ENCODE measurements at places on chromosomes 6 and 20.

DNA sequence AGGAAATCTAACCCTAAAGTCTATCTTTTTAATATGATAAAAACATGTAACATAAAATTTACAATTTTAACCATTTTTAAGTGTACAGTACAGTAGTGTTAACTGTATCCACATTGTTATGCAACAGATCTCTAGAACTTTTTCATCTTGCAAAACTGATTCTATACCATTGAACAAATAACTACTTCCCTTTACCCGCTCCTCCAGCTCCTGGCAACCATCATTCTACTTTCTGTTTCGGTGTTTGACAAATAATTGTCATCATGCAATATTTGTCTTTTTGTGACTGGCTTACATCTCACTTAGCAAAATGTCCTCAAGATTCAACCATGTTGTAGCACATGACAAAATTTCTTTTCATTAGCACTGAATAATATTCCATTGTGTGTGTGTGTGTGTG lies 203.2 kb downstream of the SIM1 start:
- no peak for DNase-seq

- DNase-seq = peak; percentile 8
These were observed 19.8 kb upstream of the MAP1LC3A start for GRCh38 chr20:34538671-34539123.

- no peak for DNase-seq
These were observed 287.0 kb upstream of the MARCKS start for GRCh38 chr6:113570161-113570560.

DNA sequence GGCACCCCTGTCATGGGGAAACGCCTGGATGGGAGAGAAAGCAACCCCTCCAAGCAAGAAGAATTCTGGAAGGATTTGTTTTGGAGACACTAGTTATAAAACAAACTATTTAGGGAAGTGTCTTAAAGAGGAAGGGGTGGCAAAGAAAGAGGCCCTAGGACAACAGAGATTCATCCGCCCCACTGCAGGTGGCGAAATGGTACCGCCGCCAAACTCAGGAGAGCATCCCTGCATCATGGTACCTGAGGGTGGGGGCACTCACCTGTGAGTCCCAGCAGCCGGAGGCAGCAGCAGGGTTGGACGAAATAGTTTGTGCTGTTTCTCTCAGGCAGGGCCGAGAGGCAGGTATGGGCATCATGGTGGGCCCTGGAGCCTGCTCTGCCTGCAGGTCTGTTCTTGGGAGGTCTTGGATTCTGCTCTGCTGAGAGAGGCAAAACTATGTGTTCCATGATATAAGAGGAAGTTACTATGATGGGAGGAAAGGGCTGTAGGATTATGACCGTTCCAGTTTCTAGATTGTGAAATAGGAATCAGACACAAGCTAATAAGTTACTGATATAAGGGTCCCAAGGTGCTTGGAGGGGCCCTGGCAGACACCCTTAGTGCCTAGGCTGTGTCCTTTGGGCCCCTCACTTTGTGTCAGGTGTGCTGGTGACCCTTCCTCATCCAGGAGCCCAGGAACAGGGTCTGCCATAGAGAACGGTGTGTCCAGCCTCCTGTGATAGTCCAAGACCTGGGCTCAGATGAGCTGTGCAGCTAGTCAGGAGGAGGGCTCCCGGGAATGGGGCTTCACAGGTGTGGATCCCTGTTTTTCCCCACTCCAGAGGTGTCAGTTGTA lies 20.4 kb downstream of the SIRPD start:
- DNase-seq = no peak

DNA sequence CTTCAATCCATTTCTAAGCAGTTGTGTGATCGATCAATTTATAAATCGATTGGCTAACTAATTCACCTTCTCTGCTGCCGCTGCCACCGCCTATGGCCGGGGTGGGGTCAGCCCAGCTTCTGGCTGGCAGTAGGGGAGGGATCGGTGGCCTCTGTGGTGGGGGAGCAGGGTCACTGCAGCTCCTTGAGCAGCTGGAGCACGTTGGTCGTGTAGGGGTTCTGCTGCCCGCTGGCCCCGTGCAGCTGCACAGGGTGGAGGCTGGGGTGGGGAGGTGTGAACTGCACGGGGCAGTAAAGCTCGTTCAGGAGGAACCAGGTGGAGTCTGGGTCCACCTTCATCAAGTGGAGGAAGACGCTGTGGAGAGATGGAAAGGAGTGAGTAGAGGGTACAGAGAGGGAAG lies 50.0 kb downstream of the TTI1 start:
- DNase-seq = no peak

DNA sequence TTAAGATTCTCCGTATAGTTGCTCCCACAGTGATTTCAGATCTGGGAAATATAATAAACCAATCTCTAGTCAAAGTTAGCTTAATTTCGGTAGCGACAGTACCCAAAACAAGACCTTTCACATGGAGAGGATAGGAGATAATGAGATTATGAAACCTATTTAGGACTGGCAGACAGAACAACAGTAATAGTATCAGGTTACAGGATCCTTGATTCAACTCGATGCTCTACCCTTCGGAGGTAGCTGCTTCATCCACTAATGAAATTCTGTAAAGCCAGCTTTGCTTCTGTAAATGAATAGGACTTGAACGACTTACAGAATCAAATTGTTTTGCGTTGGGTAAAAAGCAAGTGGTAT lies 534 bp upstream of the AKIRIN2 start:
- peak; percentile 54 for DNase-seq

DNA sequence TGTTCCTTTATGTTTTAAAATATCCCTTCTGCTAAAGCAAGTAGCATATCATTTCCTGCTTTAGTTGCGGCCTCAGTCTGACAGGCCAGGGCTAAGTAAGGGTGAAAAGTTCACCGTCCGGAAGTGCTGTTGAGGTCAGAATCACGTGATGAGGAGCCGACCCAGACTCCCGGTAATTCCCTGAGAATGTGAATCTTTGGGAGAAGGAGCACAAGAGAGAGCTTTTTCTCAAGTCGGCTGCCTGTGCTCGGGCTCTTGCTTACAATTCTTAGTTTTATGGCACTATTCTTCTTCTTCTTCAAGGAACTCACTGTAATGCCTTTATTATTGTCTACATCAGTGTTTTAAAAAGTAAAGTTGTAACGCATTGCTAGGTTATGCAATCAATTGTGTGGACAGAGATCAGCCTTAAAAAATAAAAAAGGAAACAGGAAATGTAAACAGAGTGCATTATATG lies 309.3 kb downstream of the PRL start:
- DNase-seq = no peak

DNA sequence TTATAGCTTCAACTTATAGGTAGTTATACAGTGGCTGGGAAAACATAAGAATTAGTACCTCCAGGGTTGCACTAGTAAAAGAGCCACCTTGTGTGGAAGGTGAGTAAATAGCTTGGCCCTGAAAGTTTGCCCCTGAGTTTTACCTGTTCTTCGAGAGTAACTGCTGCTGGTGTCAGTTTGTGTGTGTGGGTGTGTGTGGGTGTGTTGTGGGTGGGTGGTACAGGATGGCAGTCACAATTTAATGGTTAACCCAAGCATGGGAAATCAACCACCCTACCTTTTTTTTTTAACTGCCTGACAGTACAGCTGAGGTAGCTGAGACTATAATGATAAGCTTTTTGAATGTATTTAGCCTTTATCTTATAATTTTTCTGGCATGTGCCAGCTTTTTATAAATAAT lies 137.3 kb downstream of the STXBP5 start:
- no peak for DNase-seq

DNA sequence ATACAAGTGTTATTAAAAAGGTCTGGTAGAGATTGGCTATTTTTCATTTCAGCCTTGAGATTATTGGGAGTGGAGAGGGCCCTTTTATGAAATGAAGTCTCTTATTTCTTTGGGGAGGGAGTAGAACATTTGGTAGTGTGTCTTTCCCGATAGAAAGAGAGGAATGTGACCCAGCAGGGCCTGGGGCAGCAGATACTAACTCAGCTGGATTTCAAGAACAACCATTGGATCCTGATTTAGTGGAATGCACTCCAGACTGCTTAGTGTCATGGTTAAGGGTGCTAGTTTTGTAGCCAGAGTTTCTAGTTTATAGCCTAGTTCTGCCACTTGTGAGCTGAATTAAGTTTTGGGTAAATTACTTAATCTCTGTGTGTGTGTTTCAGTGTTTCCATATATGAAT lies 18.4 kb upstream of the FLRT3 start:
- no peak for DNase-seq

DNA sequence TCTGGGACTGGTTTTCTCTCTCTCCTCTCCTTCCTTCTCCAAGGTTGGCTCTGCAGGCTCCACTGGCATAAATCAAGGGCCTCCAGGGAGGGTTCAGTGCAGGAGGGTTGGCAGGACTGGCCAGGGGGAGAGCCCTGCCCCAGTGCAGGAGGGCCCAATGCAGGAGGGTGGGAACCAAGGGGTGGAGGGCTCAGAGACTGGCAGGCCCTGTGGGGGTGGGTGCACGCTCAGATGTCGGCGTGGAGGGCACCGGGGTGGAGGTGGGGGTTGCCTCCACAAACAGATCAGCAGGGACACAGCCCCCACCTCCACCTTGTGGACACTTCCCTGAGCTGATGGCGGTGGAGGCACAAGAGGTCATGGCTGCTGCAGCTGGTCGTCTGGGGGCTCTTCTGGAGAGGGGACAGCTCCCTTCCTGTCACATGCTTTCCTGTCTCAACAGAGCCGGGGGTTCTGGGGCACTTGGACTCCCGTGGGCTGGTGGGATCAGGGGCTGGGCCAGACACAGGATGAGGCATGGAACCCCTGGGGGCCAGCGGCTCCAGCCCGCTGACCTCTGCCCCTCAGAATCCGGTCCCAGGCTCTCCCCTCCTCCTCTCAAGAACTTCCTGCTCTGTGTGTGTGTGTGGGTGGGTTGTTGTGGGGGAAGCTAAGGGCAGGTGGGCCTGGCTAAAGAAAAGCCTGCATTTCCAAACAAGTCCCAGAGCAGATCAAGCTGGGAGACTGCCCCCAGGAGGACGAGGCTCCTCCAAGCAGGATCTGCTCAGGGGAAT lies 2.7 kb upstream of the ABHD16B start:
- DNase-seq = no peak

GRCh38 chr20:64037498-64038213 lies 1.7 kb downstream of the C20orf204 start:
- peak; percentile 50 for DNase-seq

DNA sequence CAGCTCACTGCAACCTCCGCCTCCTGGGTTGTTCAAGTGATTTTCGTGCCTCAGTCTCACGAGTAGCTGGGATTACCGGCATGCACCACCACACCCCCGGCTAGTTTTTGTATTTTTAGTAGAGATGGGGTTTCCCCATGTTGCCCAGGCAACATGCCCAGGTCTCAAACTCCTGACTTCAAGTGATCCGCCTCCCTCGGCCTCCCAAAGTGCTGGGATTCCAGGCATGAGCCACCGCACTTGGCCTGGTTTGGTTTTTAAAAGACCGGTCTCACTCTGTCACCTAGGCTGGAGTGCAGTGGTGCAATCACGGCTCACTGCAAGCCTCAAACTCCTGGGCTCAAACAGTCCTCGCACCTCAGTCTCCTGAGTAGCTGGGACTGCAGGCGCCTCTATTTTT lies 40.1 kb downstream of the VSTM2L start:
- no peak for DNase-seq

GRCh38 chr6:158011478-158011920 lies 29.8 kb downstream of the SYNJ2 start:
- no peak for DNase-seq

DNA sequence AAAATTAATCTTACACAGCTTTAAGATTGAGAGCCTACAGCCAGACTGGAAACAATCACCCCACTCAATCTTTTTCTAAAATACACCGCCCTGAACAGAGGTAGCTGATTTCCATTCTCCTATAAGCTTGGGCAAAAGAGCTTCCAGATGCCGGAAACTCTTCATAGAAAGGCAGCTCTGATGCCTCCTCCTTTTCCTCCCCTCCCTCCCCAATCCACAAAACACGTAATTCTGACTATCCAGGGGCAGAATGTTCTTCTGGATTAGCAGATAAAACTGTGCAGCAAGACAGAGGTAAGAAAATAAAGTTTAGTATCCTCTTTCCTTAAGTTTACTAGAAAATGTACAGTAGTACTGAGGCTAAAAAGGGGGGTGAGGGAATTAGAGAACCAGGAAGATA lies 15.8 kb downstream of the ADNP start:
- DNase-seq = no peak

DNA sequence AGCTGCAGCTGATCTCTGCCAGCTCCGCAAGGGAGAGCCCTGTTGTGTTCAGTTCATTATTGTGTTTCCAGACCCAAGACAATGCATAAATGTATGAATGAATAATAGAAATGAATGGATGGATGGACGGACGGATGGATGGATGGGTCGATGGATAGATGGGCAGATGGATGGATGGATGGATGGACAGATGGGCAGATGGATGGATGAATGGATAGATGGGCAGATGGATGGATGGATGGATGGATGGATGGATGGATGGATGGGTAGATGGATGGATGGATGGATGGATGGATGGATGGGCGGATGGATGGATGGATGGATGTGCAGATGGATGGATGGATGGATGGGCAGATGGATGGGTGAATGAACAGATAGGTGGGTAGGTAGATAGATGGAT lies 16.7 kb upstream of the LSM14B start:
- DNase-seq = no peak

- peak; percentile 34 for DNase-seq
These were observed 18.6 kb upstream of the SLCO4A1 start for GRCh38 chr20:62623488-62624324.

- DNase-seq = no peak
These were observed 27.3 kb downstream of the CDK5RAP1 start for GRCh38 chr20:33373735-33374605.

DNA sequence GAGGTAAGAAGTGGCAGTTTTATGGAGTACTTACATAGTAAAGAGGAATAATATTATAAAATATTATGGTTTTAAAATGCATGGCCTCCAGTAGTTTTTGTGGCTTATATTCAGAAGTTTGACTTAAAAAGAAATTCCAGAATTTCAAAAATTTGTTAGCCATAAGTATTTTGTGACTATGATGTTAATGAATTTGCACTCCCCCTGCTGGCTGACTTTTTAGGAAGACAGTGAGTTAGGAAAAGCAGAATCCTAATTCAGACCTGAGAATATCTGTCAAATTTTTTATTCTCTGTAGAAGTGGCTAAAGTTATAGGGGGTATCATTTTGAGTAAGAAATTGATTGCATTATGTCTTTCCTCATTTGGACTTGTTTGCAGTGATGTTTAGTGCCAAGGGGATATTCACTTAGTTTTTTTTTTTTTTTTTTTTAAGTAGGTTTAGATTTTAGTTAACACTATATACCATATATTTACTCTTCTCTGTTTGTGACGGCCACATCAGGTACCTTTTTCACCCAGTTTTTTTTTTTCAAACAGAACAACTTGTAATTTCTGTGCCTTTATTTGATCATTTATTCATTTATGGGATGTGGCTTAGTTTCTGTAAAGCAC lies 40.8 kb downstream of the ZFAND3 start:
- peak; percentile 18 for DNase-seq

All from NCI-H345 (cell line).